ENCODE measurements at places on chromosomes 5 and 9.

DNA sequence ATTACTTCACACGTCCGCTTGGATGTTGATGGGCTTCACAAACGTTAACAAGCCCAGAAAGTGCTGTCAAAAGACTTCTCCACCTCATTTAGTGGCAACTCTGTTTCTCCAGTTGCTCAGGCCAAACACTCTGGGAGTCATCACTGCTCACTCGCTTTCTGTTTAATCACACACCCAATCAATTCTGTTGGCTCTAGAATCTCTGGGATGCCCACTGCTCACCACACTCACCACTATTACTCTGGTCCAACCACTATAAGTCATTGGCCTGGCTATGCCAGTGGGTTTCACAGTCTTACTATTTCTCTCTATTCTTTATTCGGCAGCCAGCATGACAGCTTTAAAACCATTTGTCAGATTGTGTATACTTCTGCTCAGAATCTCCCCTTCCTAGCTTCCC, 163.5 kb downstream of the KDM4C start:
- no peak for DNase-seq

GRCh38 chr9:129072171-129072570, 8.7 kb upstream of the DOLPP1 start:
- DNase-seq = no peak

- DNase-seq = no peak
These were observed 180.9 kb downstream of the NR3C1 start for GRCh38 chr5:143222287-143223231.

DNA sequence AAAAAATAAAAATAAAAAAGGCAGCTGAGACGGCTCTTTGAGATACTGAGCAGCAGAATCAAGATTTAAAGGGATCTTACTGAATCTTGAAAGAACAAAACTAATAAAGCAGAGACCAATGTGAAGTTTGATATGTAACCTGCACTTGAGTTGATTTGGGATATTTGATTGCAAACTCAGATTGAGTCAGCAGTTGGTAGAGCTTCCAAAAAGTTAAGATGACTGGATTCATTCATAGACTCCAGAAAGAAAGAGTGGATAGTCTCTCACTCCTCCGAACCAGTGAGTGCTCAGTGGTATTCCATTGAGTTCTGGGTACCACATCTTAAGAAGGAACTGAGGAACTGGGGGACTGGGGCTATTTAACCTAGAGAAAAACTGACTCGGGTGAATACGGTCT, 52.7 kb upstream of the TESK1 start:
- no peak for DNase-seq

- DNase-seq = no peak
These were observed 17.6 kb upstream of the CDK7 start for GRCh38 chr5:69217151-69217511.

DNA sequence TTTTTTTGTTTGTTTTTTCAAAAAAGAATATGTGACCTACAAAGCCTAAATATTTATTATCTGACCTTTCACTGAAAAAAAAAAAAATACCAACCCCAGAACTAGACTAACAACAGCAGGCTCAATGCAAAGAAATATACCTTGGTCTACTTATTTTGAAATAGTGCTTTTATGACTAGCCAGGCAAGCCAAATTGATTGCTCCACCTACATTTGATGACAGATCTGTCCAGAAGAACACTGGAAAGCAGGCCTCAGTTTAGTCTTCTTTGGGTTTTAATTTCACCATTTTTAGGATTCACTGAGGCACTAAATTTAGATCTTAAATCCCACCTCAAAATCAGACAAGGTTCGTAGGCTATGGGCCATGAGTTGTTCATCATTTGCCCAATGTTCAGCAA, 97.3 kb downstream of the PLPP1 start:
- DNase-seq = no peak

GRCh38 chr9:84024041-84024575, 43.5 kb downstream of the RMI1 start:
- no peak for DNase-seq

- DNase-seq = no peak
These were observed 1.5 kb upstream of the STC2 start for GRCh38 chr5:173329491-173330337.

DNA sequence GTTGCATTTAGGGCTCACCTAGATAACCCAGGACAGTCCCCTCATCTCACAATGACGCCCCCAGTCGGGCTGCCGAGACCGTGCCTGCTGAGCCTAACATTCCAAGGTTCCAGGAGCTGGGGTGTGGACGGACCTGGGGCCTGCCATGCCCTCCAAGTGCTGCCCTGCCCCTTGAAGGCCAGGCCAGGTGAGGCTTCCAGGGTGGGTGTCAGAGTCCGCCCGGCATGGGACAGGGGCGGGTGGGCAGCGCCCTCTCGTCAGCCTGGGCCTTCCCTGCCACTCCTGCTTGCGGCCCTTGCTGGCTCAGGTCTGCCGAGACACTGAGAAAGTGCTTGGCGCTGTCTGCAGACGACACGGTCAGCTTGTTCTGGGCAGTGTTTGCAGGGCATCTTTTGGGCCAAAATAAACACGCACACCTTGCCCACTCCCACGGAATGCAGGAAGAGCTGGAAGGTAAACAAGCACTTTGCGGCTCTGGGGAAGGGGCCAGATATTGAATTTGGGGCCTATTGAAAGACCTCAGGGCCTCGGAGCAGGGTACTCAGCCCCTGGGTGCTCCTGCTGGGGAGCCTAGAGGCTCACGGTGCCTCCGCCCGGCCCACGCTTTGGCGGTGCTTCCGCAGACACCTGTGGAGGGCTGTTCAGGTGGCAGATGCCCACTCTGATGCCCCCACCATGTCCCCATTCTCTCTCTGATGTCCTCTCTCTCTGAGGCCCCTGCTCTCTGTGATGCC, 4.2 kb upstream of the SCGB3A1 start:
- DNase-seq = no peak

- no peak for DNase-seq
These were observed 27.2 kb downstream of the MLANA start for GRCh38 chr9:5917888-5918287.

DNA sequence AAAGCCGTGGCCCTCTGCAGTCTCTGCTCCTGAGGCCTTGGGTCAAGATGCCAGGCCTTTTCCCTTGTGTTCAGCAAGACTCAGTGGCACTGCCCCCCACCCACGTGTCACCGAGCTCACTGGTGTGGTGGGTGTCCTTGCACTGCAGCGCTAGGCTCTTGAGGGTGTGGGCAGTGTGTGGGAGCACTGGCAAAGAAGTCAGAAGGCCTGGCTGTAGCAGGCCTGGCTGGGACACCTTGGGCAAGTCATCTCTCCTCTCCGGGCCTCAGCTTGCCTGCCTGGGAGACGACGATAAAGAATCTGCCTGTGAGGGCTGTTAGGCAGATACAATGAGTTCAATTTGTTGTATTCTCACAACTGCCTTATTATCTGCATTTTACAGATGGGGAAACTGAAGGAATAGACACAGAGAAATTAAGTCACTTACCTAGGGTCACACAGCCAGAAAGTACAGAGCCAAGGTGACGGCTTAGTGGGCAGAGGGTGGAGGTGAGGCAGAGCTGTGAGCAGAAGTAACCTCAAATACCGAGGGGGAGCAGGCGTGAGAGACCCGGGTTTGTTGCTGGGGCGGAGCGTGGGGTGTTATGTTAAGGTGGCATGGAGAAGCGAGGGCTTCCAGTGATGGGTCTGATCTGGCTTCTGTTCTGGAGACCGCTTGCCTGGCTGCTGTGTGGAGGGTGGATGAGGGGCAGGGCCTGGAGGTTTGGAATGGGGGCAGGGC, 1.4 kb downstream of the TSPAN17 start:
- no peak for DNase-seq

GRCh38 chr9:136824496-136825225, 16.9 kb downstream of the RABL6 start:
- no peak for DNase-seq

DNA sequence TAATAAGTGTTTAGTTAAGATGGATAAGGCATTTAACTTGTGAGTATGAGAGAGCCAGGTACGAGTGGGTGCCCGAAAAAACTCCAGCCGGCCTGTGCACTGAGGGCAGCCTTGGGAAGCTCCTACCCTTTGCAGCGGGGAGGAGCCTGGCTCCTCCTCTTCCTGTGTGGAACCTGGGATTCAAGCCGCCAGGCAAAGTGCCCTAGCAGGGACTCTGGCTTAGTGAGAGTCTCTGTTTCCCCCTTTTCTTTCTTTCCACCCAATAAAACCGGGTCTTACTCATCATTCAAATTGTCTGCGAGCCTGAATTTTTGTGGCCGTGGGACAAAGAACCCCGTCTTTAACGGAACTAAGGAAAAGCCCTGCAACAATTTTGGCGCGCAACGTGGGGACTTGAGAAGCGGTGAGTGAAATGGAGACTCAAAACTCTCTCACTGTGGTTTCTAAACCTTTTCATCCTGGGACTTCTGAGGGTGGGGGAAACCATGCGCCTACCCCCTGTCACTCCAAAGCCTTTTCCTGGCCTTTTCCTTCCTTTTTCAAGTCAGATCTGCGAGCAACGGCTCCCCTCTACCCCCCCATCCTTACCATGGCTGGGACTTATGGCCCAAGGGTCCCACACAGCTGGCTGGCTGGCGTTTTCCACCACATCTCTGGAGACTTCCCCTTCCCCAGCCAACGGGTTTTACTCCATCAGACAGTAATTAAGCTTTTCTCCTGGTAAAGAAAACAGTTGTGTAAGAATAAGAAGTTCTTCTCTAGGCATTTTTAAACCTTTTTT, 535.7 kb upstream of the ACO1 start:
- no peak for DNase-seq

- no peak for DNase-seq
These were observed 104.3 kb downstream of the FGF18 start for GRCh38 chr5:171523781-171524180.

DNA sequence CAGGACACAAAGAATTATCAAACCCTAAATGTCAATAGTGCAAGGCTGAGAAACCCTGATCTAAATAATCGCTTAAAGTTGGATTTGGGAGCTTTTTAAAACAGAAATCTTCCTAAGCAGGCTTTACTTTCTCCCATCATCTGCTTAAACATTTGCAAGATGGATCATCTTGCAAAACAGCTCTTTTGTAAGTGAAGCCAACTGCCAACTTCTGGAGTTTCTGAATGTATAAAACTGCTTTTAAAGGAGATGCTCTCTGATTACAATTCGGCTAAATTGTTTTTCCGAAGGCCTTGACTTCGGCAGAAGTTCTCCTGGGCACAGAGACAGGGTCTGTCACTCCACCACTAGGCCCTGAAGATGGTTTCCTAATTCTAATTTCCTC, 1.3 kb downstream of the PTPN3 start:
- peak; percentile 11 for DNase-seq

- peak; percentile 48 for DNase-seq
These were observed 13.6 kb upstream of the LAMC3 start for GRCh38 chr9:130995086-130996011.

DNA sequence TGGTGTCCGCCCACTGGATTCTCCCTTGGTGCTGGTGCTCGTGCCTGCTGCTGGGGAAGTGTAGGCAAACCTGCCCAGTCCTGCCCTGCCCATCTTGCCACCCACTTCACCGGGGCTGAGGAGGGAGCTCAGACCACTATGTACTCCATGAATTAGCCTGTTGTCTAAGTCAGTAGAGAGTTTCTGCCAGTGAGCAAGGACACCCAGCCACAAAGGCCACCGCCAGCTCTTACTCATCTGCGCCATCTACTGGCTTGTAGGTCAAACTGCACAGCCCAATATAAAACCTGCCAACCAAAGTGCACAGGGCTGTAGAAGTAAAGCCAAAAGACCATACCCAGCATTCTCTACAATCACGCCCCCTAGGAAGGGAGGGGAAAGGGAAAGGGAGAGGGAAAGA, 102.3 kb downstream of the GLIS3 start:
- no peak for DNase-seq

DNA sequence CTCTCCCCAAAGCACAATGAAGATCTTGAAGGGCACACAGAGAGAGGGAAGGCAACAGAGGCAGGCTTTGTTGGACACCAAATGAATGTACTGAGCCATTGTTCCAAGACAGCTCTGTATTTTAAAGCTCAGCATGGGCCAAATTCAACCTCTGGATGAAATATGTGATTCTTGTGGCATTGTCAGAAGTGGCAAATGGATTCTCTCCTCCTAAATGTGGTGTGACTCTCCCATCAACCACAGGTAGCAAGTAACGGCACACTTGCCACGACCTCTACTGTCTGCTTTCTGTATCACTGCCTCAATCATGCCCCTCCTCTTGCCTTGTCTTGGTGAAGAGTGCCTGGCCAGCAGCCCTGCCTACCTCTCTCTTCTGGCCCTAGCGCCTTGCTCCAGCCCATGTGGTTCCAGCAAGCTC, 6.1 kb upstream of the MOB3B start:
- no peak for DNase-seq

DNA sequence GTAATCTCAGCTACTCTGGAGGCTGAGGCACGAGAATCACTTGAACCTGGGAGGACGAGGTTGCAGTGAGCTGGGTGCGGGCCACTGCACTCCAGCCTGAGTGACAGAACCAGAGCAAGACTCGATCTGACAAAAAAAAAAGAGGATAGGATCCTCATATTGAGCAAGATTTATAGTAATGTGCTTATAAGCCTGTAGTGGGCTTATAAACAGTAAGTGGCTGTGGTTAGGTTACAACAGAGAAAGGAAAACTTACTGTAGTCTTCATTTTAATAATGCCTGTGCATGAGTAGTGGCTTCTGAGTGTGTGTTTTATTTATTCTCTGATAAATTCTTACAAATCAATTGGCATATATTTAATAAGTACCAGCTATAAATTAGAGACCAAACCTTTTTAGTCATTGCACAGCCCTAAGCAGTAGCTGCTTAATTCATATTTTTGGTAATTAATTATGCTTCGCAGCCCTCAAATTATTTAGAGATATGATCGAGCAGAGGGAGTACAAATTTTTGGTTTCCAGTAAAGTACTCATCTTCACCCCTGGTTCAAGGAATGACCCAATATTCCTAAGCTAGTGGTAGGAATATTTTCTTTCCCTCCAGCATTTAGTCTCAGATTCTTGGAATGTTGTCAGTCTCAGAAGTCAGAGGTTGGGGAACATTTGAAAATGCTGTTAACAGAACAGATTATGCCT, 73.8 kb upstream of the KLF9 start:
- no peak for DNase-seq

GRCh38 chr9:3299872-3300271, 225.9 kb downstream of the RFX3 start:
- no peak for DNase-seq

DNA sequence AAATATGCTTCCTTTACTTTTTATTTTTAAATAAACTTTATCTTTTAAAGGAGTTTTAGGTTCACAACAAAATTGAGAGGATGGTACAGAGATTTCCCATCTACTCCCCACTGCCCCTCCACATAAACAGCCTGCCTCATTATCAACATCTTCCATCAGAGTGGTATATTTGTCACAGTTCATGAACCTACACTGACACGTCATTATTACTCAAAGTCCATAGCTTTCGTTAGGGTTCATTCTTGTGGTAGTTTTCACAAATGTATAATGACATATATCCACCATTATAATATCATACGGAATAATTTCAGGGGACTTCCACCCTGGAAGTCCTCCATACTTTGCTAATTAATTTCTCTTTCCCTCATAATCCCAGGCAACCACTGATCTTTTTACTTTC, 204.9 kb downstream of the SMARCA2 start:
- DNase-seq = no peak
